Type B pancreatic cell (in vitro differentiated cells): ENCODE measurements at places on chromosomes 5 and 9. TPM values are rescaled to one million over a fixed set of nuclear protein-coding genes. Genes with fewer than 3 reads are reported as not detected.

- no peak for DNase-seq
Observed at GRCh38 chr9:89778100-89779090, 173.6 kb downstream of the GADD45G start.

GRCh38 chr5:123044926-123045617, 8.5 kb upstream of the PPIC start:
- DNase-seq: no peak

AGXT2 gene
- total RNA-seq: not detected in 2 replicates

DNA sequence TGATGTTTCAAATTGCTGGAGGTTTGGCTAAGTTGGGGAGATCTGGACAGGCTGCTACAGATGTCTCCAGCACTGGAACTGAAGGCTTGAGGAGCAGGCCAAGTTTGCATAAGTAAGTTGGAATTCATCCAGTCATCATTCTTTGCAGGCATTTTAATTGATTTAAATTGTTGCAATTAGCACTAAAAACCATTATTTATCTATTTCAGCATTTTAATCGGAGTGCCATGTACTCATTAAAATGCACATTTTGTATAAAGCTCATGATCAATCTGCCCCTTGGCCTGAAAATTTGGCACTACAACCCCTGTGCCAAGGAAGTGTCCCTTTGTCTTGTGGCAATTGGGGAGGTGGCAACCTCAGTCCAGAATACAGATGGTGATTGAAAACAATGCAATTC, 320.2 kb downstream of the MAT2B start:
- no peak for DNase-seq

DNA sequence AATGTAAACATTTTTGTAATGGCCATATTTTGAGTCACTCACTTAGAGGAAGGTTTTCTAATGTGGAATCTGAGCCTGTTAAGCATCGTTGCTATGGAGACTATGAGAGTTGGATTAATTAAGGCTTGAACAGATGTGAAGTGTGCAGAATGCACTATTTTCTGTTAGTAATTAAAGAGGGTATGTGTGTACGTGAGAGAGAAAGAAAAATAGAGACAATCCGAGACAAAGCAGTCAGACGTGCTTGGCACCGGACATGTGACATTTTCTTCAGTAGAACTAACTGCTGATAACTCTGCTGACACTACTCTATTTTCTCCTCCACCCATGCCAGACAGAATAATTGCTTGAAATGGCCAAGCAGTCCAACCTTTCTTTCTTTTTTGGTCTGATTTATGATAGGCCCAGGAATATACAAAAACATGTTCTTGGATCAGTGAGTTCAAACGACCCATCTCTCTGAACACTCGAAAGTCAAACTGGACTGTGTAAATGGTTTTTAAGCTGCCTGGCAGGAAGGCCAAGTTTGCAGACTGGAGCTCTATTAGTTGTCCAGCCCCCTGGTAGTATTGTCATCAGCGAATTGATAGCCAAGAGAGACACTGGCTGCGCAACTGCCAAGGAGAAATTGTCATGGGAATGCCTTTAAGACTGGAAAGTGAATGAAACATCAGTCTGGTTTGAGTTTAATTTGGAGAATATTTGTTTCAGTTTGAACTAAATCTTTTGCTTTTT, 322.1 kb downstream of the ARHGEF28 start:
- no peak for DNase-seq

DNA sequence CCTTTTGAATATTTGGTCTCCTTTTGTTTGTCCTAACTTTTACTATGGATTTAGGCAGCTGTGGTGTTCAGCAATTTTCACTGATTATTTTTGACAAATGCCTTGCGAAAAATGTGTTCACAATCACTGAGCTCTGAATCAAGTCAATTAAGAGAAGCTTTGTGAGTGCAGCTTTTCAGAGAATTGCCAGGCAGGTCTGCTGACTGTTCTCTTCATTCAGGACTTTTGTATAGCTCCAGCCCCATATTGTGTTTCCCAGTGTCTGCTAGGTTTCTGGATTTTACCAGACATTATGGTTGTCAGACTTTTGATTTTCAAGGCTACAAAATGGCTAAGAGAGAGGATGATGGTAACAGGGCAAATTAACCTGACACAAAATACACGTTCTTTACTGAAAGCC, 1055.9 kb downstream of the CDH18 start:
- DNase-seq: no peak

IFNB1 gene
- not detected in 2 replicates for total RNA-seq

GRCh38 chr9:13292782-13293181, 13.3 kb upstream of the MPDZ start:
- no peak for DNase-seq

STK32A gene
- 2.0 and 5.3 TPM in 2 replicates for total RNA-seq

DNA sequence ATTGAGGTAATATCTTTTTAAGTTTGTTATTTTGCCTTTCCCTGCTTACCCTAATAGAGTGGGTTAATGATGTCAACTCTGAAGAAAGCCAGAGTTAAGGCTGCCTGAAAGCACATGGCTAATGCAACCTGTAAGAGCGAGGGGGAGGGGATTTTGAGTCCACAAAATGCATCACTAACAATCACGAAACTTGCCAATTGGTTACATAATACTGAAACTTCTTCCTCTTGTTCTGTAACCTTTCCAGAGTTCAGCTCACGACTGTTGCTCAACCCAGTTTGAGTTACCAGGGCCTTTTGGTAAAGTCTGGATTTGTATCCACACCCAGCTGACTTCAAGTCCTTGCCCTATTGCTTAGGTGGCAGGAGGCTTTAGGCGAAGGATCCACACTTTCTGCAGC, 308.8 kb downstream of the EFNA5 start:
- no peak for DNase-seq
